ENCODE measurements at places on chromosomes 3 and 15. TPM values are rescaled to one million over a fixed set of nuclear protein-coding genes. Genes with fewer than 3 reads are reported as not detected.

Gene SH2D7
- 1.1 TPM for total RNA-seq

Gene SMAD3
- 5.8 TPM for total RNA-seq

Gene CACNA1D
- total RNA-seq, result 2.9 TPM

Gene TIGIT
- 0.17 TPM for total RNA-seq

Gene RAF1
- 74.5 TPM for total RNA-seq

Gene ZNF620
- total RNA-seq, result 0.86 TPM

Gene KAT2B
- 10.3 TPM for total RNA-seq

Gene SLC25A36
- total RNA-seq, result 73.4 TPM

Gene TMIE
- 0.27 TPM for total RNA-seq

DNA sequence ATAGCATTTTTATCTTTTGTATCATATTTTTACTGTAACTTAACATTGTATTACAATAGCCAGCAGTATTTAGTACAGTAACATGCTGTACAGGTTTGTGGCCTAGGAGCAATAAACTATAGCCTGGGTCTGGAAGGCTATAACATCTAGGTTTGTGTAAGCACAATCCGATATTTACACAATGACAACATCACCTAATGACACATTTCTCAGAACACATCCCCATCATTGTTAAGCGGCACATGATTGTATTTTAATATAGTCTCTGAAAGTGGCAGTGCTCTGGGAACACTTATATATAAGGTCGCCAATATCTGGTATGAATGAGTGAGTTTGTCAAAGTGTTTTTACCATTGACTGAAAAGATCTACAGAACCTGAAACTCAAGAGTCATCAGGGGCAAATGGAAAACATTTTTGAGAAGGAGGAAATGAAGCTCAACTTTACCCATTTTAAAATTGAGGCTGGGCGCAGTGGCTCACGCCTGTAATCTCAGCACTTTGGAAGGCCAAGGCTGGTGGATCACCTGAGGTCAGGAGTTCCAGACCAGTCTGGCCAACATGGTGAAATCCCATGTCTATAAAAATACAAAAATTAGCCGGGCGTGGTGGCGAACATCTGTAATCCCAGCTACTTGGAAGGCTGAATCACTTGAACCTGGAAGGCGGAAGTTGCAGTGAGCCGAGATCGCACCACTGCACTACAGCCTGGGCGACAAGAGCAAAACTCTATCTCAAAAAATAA is 38.8 kb upstream of the TNFSF10 start:
- ATAC-seq, result no peak

DNA sequence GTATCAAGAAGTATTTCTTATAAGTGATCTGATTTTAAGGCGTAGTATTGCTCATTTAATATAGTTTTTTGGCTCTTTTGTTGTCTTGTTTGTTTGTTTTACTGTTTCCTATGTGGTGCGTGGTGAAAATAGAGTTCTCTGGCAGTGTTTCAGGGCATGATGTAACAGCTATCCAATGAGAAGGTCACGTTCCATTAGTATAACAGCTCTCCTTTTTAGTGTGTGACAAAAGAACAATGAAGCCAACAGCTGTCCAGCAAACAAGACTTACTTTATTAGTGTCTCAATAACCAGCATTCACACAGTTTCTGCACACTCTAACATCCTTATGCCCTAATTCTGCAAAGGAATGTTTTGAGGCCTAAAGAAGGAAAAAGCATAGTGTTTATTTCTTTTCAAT is 127.9 kb downstream of the SLC25A26 start:
- ATAC-seq, result no peak

DNA sequence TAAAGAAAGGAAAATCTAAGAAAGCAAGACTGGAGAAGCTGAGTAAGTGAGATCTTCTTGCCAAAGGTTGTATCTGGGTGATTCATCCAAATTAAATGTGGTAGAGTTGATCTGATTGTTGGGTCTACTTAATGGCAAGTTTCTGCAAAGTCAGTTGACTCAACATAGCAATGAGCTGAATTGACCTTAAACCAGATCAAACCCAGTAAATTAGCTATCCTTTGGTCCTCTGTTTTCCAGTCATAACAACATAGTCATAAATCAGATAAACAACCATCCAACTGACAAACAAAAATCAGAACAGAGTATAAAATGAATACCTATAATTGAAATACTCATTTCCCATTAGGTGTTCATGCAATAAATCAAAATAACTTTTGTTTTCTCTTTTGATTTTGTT is 142.6 kb upstream of the CFAP20DC start:
- ATAC-seq, result no peak

GRCh38 chr15:63264688-63265293 is 12.6 kb upstream of the APH1B start:
- no peak for ATAC-seq

DNA sequence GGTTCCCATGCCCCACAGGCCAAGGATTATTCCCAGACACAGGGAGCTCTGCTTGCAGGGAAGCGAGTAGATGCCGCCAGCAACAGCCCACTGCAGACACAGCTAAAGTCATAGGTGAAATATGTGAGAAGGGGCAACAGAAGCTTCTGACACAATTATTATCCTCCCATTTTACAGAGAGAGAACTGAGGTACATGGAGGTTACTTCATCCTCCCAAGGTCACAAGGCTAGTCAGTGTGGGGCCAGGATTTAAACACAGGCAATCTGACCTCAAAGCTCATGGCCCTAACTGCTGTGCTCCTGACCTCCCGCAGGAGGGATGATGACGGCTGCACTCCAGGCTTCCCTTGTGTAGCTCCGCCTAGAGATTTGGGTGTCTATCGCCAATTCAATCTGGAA is 15.7 kb upstream of the FSIP1 start:
- no peak for ATAC-seq

GRCh38 chr3:48038971-48039481 is 22.8 kb upstream of the MAP4 start:
- no peak for ATAC-seq

DNA sequence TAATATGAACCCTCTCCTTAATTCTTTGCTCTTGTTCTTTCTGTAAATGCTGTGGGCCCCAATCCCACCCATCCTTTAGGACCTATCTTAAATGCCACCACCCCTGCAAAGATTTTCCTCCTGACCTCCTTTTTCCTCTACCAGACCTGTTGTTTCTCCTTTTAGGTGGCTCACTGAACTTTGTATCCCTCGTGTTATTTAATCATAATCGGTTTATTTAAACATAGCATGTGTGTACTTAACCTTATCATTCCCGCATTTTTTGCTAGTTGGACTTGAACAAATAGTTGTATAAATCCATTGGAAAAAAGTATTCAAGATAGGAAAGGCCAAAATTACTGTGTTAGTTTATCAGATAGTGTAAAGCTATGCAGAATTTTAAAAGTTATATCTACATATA is 988 bp upstream of the NFKBIZ start:
- no peak for ATAC-seq

DNA sequence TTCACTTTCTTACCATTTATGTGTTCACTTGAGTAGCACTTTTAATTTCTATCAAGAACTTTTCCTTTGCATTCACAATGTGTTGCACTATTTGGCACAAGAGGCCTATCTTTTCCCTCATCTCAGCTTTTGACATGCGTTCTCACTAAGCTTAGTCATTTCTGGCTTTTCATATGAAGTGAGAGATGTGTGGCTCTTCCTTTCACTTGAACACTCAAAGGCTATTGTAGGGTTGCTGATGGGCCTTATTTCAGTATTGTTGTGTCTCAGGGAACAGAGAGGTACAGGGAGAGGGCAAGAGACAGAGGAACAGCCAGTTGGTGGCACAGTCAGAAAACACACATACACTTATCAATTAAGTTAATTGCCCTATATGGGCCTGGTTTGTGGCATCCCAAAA is 127.4 kb upstream of the MLF1 start:
- no peak for ATAC-seq

DNA sequence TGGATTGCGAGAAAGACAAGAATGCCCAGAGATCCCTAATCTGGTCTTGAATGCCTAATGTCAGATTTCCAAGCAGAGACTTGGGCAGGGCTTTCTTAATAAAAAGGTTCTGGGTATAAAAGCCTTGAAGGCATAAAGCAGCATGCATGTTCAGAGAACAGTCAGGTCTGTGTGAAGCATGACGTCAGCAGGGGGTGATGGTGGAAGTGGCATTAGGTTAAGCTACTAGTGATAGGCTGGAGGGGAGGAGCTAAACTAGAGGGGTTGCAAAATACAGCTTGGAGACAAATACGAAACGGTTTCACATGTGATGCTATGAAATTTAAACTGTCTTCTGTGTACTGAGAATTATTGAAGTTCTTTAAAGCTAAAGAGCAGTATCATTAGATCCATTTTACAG is 125.6 kb downstream of the VPS8 start:
- ATAC-seq, result peak; percentile 44

DNA sequence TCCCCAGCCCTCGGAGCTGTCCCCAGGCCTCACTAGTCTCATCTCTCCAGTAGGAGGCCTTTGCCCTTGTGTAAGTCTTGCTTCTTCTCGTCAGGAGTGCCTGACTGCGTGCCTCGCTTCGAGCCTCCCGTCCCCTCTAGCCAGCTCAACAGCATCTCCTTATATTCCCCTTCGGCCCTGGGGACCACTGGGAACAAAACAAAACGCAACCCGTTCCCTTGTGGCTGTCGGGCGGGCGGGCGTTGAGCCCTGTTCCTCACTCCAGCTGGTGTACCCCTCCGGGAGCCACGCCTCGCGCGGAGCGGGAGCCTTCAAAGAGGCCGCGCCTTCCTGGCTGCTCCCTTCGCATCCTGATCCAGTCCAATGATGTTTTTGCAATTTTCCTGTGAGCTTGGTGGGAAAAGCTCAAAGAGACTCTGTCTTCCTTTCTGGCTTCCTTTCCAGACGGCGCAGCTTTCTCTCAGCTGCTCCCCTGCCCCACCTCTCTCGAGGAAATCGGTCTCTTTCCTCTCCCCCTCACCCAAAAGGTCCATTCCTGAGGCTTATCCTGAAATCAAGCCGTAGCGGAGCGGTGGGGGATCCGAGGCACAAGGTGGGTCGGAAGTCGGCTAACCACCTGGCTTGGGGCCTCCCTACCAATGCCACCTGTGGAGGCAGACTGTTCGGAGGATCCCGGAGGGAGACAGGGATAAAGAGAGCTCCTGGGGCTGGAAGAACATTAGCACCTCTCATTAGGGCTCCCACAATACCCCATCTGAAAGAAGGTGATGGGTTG is 33.4 kb upstream of the SRP14 start:
- no peak for ATAC-seq

- no peak for ATAC-seq
Observed at GRCh38 chr3:195255571-195256501, 15.1 kb downstream of the XXYLT1 start.

DNA sequence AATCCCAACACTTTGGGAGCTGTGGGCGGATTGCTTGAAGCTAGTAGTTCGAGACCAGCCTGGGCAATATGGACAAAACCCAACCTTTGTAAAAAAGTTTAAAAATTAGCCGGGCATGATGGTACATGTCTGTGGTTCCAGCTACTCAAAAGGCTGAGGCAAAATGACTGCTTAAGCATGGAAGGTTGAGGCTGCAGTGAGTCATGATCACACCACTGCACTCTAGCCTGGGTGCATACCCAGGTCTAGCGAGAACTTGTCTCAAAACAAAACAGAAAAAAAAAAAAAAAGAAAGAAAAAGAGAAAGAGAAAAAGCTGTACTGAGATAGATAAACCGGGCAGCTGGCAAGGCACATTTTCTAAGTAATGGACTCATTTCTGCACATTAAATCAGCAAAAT is 10.6 kb downstream of the ARPP19 start:
- ATAC-seq, result peak; percentile 85

GRCh38 chr3:73419179-73419803 is 205.4 kb downstream of the PDZRN3 start:
- ATAC-seq, result peak; percentile 11

GRCh38 chr3:100269410-100270214 is 8.8 kb downstream of the TBC1D23 start:
- no peak for ATAC-seq

- no peak for ATAC-seq
Observed at GRCh38 chr15:91514147-91514546, 339.4 kb upstream of the SLCO3A1 start.

DNA sequence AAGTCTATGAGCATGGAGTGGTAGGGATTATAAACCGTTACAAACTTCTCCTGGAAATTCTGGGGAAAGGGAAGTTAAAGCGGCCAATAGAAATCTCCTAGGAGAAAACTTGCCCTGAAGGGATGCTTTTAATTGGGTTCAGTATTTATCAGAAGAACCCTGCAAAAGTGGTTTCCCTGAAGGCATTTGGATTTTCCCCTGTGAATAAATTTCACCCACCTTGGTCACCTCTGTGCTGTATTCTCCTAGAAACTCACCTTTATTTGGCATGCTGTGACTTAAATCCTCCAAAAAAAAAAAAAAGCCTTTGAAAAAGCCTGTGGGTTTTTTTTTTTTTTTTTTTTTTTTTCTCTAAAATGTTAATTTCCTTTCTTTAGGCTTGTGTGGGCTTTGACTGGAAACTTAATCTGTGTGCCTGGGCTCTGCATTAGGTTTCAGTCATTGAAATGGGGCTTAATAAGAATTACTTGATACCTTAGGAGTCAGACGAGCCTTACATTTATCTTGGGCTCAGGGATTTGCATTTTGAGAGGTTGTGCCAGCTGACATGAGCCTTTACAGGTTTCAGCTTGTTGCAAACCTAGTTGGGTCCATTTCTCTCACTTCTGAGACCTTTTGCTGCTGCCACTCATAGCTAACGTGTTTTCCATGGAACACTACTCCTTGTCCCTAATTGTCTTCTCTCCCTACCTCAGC is 22.0 kb downstream of the TGFBR2 start:
- no peak for ATAC-seq

- peak; percentile 88 for ATAC-seq
Observed at GRCh38 chr15:94230883-94231722, at the start of gene MCTP2. MCTP2 (plus strand) TSS chr15:94231561; CDS start chr15:94298266, 66,705 bp downstream.

DNA sequence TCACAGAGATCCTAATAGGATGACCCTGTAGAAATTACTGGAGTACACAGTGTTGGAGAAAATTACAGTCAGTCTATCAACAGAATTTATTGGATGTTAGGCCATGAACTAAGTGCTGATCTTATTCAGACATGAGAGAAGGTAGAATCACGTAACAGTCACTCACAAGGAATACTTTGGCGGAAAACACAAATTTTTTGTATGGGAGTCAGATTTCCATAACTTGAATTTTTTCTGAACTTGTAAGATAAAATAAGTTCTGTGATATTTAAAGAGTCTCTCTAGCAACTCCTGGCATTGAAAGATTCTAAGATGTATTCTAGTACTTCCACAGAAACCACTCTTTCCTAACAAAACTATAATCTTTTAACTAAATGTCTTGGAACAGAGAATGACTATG is 178.8 kb upstream of the MME start:
- no peak for ATAC-seq

DNA sequence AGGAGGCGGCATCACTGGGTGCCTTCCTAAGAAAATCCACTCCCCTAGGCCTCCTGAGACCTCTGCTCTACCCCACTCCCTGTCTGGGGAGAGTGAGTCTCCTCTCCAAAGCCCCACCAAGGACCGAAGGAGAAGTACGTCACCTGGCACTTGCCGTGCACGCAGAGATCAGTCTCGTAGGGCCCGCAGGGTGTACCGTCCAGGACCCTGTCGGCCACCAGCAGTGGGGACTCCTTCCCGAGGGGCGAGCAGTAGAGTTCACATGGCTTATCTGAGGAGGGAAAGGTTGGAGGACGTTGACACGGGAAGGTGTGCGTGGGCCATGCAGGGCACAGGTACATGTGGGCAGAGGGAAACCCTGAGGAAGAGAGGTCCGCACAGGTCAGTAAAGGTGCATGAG is 232.9 kb downstream of the ADAMTS17 start:
- no peak for ATAC-seq

Data from motor neuron (in vitro differentiated cells).